CD8-positive, alpha-beta memory T cell (primary cell): ENCODE measurements at places on chromosomes 2 and 18. TPM values are rescaled to one million over a fixed set of nuclear protein-coding genes. Genes with fewer than 3 reads are reported as not detected.

FKBP1B gene
- 2.5 TPM for total RNA-seq

DSC2 gene
- total RNA-seq, result not detected

GRCh38 chr2:160270571-160271113 is 70.6 kb upstream of the ITGB6 start:
- H3K36me3 ChIP-seq, result peaks cover 9% of the 10 kb centered on the region
- no peak overlapping the region for H3K27ac ChIP-seq
- DNase-seq, result no peak
- H3K4me1 ChIP-seq, result peaks cover 14% of the 10 kb centered on the region
- no peaks in the 10 kb centered on the region for H3K27me3 ChIP-seq

DNA sequence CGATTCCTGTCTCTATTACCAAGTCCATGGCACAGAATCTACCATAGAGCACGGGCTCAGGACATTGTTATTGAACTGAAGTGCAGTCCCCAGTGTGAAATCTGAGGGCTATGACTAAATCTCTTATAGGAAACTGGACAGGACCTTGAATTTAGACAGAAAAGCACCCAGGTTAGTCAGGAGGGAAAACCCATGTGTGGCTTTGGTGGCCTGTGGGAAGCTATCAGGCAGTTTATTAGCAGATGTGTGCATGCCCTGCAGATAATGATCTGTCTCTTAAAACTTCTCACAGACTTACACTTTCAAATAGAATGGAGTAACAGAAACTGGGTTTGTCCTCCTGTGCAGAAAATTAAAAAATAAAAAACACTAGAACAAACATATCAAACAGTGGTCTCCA is 610.0 kb upstream of the RAB6C start:
- H3K36me3 ChIP-seq, result no peaks in the 10 kb centered on the region
- no peak for DNase-seq
- no peak overlapping the region for H3K4me3 ChIP-seq
- H3K27me3 ChIP-seq, result no peaks in the 10 kb centered on the region

DNA sequence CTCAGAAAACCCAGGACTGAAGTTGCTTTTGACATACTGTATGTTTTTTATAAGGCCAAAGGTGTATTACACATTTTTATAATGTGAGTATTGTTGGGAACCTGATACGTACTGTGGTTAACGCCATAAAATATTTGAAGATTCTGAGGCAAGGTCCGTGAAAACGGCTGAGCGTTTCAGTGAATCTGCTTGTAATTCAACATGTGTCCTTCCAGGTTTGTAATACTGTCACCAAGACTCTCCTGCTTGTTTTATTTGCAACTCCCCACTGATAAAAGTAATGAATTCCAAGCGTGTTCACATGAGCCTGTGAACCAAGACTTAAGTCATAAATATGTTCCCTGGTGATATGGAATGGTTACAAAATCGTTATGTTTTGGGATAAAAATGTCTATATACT is 23.9 kb upstream of the FRZB start:
- H3K27me3 ChIP-seq, result no peaks in the 10 kb centered on the region
- H3K4me1 ChIP-seq, result no peaks in the 10 kb centered on the region
- no peak for DNase-seq
- no peak overlapping the region for H3K4me3 ChIP-seq
- no peak overlapping the region for H3K27ac ChIP-seq

DNA sequence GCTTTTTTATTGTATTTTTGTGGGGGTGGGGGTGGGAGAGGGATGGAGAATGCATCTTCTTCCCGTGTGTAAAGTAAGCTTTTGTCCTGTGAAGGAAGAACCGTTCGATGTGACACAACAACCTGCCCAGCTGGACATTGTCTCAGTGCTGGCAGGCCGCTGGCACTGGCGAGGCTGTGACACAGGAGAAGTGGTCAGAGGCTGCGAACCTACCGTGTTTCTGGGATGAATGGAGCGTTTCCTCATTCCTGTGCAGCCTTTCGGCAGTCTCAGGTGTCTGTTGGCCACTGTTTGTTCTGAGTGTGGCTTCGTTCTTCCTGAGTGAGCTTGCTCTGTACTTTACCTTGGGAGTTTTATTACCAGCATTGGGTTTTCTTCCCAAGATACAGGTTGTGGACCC is 8.0 kb downstream of the RAMP1 start:
- no peaks in the 10 kb centered on the region for H3K27me3 ChIP-seq
- peaks cover 5% of the 10 kb centered on the region for H3K4me1 ChIP-seq
- no peak overlapping the region for H3K27ac ChIP-seq
- H3K36me3 ChIP-seq, result no peaks in the 10 kb centered on the region
